ENCODE measurements at places on chromosomes 12 and 14.

GRCh38 chr14:101007004-101007614, 103.6 kb upstream of the RTL1 start:
- no peak for DNase-seq

GRCh38 chr12:8026291-8026900, 6.1 kb upstream of the FOXJ2 start:
- peak; percentile 100 for DNase-seq

DNA sequence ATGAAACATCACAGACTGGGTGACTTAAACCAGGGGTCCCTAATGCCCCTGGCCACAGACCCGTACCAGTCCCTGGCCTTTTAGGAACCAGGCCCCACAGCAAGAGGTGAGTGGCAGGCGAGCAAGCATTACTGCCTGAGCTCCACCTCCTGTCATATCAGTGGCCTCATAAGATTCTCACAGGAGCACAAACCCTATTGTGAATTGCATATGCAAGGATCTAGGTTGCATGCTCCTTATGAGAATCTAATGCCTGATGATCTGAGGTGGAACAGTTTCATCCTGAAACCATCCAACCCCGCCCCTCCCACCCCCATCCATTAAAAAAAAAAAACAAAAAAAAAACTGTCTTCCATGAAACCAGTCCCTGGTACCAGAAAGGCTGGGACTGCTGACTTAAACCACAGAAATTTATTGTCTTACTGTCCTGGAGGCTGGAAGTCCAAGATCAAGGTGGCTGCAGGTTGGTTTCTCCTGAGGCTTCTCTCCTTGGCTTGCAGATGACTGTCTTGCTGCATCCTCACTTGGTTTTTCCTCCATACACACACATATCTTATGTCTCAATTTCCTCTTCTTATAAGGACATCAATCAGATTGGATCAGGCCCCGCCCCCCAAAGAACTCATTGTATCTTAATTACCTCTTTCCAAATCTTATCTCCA, 235.9 kb downstream of the CHST11 start:
- DNase-seq = no peak

GRCh38 chr14:61720294-61720661, 25.0 kb downstream of the HIF1A start:
- no peak for DNase-seq

- no peak for DNase-seq
Observed at GRCh38 chr12:92036771-92037453, 108.7 kb downstream of the BTG1 start.

DNA sequence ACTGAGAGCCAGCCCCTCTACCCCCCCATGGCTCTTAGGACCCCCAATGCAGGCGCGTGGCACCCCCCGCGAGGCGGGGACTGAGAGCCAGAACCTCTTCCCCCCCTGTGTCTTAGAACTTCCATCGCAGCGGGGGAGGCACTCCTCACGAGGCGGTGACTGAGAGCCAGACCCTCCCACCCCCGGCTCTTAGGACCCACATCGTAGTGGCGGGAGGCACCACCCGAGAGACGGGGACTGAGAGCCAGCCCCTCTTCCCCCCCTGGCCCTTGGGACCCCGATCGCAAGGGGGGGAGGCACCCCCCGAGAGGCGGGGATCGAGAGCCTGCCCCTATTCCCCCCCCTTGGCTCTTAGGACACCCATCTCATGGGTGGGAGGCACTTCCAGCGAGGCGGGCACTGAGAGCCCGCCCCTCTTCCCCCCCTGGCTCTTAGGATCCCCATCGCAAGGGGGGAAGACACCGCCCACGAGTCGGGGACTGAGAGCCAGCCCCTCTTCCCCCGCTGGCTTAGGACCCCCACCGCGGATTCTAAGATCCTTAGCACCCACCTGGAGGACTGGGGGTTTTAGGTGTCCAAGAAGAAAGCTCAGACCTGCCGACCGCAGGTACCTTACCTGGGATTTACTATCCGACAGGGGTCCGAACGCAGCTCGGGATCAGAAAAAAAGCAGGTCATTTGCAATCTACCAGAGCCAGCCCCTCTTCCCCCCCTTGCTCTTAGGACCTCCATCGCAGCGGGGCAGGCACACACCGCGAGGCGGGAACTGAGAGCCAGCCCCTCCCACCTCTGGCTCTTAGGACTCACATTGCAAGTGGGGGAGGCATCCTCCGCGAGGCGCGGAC, 44.9 kb downstream of the DDX11 start:
- DNase-seq = peak; percentile 22

DNA sequence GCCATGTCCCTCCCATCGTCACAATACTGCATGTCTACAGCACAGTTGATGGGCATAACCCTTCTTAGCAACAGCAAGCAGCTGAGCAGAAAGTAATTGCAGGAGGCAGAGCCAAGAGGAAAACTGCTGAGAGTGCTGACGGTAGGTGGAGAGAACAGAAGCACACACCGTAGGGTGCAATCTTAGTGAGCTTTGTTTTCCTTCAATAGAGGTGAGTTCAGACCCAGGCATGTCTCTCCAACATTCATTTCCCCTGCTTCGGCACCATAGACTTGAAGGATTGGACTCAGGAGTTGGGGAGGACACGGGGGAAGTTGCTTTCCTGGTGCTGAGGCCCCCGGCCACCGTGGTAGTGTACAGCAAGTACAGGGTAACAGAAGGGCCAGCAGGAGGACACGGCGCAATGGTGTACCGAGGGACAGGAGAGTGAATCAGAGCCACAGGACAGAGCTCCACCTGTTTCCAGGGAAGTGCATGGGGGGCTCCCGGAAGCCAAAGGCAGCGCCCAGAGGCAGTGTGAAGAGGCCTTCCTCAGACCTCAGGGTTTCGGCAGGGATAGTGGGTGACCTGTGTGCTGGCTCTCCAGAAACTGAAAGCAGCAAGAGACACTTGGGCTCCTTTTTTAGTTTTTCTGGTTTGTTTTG, 36.3 kb upstream of the SINHCAF start:
- DNase-seq = peak; percentile 97

Measured in cerebellar cortex (tissue), 1 donor.